Stimulated activated CD4-positive, alpha-beta T cell treated with anti-CD3 and anti-CD28 coated beads, Interleukin-4, amount 100 ng/mL, for 4 hours (primary cell): ENCODE measurements at places on chromosomes 16 and 17.
A peak's percentile ranks its signal among the peaks of the same experiment; 100 is the strongest.

GRCh38 chr17:3034578-3034920 lies 28.9 kb downstream of the OR1D5 start:
- DNase-seq = no peak

GRCh38 chr17:58337600-58338453 lies 9.2 kb upstream of the TSPOAP1 start:
- DNase-seq = peak; percentile 97

DNA sequence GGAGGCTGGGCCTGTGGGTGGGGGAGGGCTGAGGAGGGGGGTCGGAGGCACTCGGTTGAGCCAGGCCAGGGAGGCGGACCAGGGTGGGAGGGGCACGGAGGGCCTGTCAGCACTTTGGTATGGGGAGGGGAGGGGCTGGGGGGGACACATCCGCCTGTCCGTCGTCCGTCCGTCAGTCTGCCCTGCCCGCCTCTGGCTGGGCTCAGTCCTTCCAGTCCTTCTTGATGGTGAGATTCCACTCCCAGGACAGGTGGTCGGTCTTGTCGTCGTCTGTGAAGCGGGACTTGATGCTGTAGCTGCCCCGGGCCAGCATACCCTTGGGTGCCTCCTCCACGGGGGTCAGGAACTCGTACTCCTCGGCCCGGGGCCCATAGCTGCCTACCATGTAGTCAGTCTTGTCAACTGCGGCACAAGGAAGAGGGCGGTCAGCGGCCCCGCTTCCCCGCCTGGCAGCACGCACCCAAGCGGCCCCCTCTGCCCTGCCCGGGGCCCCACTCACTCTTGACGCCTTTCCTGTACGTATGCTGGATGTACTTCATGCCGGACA lies 2.4 kb downstream of the ARHGDIA start:
- DNase-seq = peak; percentile 23

DNA sequence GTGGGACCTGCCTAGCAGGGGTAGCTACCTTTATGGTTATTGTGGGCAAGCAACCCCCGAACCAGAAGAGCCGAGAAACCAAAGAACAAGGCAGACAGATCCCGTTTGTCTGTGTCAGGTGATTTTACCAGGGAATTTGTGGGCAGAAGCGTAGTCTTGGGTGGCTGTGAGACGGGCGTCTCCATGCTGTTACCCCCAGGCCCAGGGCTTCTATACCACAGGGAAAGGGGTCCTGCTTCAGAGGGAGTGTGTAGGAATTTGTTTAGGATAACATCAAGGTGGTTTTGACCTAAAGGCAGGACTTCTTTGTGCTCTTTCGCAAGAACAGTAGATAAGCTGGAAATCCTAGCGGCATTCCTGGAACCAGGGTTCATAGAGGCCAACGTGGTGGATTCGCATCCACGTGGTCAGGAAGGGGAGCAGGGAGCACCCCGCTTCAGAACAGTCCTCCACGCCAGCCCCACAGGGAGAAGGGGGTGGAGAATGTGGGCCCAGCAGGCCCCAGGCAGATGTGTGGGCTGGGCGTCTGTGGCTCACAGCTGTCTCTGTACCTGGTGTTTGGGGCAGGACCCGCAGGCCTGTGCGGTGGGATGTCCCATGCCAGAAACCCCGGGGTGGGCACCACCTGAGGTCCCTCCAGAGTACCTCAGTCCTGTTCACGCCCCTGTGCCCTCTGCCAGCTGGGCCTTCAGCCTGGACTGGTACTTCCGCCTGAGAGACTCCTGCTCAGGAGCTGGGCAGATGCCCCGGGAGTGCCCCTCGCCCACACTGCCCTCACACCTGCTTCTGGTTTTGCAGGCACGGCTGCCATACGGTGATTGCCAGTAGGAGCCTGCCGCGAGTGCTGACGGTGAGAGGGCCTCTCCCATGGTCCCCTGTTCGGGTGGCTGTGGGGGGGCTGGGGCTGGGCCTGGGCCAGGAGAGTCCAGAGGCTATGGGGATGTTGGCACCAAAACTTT lies 4.1 kb downstream of the DECR2 start:
- DNase-seq = no peak

DNA sequence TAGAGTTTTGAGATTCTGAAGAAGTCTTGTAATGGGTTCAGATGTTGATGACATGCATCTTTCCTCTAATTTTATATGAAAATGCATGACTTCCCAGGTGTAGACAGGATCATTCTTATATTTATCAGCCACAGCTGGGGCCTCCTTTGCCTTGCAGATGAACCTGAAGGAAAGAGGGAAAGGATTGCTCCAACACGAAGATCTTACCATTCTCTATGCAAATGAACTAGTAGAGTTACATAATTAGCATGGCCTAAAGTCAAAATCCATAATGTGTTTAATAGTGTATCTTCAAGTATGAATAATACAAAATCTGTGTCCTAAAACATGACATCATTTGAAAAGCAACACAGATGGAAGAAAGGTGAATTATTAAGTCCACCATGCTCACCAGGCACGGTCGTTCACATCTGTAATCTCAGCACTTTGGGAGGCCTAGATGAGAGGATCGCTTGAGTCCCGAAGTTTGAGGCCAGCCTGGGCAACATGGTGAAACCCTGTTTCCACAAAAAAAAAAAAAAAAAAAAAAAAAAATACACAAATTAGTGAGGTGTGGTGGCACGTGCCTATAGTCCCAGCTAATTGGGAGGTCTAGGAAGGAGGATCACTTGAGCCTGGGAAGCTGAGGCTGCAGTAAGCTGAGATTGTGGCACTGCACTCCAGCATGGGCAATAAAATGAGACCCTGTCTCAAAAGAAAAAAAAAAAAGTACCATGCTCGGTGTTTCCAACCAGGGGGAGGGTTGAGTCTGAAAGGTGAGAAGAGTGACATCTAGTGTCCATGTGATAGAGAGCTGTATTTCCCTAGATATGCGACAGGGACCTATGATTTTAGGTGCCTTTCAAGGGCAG lies 6.3 kb downstream of the VWA3A start:
- no peak for DNase-seq

DNA sequence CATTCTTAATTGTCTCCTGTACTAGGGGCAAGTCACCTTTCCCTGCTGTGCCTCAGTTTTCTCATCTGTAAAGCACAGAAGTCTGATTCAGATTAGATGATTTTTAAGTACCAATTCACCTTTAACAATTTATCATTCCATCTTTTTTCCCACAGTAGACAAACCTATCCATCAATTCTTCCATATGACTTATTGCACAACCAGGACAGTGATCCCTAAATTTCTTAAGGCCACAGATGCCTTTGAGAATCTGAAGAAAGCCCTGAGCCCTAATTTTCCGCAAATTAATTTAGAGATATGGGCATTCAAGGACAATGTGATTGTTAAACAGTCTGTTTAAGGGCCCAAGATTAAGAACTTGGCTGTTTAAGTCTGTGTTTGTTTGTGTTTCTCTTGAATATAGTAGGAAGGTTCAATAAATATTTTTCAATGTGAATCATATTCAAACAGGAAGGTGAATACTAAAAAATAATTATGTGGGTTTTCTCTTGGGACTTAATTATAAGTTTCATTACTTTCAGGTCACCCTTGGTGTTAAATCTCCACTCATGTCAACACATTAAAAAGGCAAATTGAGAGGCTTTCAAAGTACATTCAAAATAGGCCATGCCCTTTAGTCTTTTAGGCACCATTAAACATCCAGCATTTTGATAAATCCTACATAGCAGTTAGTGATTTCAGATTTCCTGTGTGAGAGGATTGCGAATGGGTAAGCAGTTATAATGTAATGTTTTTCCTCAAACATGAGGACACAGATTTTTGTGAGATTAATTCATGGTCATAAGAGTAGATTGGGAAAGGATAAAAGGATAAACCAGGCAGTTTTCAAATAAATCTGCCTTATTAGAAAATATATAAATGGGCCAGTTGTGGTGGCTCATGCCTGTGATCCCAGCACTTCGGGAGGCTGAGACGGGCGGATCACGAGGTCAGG lies 34.9 kb upstream of the MMD start:
- DNase-seq = no peak

DNA sequence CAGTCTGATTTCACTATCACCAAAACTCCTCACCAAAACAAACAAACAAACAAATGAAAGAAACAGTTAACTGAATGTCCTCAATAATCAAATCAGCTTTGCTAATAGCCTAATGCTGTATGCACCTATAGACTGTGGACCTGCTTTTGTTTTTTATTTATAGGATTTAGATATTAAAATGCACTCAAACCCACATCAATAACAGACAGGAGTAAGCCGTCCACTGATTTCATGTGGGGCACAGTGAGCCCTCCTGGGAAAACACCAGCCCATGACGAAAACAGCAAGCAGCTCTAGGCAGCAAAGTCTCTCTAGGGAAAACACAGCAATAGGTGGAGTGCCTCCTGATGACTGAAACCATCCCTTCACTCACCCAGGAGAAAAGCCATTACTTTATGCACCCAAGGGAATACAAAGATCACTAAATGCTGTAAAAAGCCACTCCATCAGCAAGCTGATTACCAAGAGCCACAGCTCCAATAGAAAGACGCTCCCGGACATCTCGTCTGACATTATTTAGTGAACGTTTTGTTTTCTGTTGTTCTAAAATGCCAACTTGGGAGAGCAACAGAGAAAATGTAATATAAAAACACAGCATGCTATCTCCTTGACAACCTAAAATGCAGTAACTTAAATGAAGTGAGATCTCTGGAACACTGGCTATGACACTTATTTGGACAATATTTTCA lies 47.8 kb downstream of the ANKFY1 start:
- no peak for DNase-seq

GRCh38 chr16:27241658-27242057 lies 26.9 kb downstream of the NSMCE1 start:
- DNase-seq = no peak

- peak; percentile 83 for DNase-seq
Measured at GRCh38 chr16:84672276-84673202, 24.2 kb downstream of the KLHL36 start.

GRCh38 chr17:10251212-10251948 lies 53.0 kb upstream of the GAS7 start:
- no peak for DNase-seq

- no peak for DNase-seq
Measured at GRCh38 chr16:7161891-7162290, 170.8 kb upstream of the RBFOX1 start.

DNA sequence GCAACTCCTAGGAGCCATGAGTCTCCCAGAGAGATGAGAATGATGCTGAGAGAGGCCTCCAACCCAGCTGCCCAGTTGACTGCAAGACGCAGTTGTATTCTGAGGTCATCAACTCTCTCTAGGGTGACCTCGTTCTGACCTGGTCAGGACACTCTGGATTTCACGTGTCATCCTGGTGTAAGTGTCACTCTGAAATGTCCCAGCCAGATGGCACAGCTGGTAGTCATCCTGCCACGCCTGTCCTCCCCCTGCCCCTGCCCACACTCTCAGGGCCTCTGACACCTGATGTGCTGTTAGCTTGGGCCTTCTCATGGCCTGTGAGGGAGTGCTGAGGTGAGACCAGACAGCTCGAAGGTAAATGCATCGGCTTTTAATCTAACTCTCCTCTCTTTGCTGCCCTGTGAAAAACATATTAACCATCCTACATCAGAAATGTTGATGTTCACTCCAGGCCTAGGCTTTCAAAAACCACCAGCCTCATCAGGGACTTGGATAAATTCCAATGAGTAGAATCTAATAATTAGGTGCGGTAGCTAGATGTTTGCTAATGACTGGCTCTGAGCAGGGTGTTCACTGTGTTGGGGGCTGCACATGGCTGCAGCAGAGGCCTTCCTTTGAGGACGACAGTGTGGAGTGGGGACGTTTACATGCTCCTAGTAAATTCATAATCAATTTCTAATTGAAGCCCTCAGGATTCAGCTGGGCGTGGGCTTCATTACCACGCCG lies 13.8 kb downstream of the MLYCD start:
- DNase-seq = no peak

DNA sequence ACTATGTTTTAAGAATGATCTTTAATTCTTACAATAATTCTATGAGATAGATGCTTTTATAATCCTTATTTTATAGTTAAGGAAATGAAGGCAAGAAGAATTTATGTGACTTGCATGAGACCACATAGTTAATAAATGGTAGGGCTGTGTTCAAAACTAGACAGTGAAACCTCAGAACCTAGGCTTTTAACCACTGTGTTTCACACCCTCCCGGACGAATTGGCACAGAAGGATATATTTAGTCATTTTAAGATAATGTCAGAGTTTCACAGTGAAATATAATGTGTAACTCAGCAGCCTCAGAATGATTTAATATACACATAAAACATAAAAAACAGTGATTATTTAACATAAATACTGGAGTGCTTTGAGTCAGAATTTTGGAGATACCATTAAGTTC lies 57.0 kb downstream of the NSRP1 start:
- no peak for DNase-seq

DNA sequence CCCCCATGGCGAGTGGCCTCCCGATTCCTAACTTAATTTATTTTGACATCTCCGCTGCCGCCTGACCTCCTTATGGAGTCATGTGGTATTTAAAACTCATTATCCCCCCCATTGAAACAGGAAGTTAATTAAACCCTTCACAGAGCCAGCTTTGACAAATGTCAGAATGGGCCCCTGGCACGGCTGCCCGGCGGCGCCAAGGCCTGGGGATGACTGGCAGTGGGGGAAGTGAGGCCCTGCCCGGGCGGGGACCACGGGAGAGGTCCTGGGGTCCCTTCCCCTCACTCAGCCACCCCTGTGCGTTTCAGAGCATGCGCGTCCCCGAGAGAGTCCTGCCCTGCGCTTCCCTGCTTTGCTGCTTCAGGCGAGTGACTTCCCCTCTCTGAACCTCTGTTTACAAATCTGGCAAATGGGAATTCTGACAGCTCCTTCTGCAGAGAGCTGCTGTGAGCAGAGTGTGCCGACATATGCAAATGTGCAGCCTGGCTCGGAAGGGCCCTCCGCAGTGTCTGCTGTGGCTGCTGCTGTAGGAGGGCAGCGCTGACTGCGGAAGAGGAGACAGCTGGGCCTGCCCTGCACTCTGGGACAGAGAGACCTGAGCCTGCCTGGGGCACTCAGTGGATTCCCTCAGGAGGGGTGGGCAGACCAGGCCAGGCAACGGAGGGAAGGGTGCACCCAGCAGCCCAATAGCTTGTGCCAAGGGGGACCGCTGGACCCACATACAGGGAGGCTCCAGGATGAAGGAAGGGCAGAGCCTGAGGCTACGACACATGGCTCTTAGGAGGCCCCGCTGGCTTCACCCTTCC lies 4.4 kb upstream of the ZFPM1 start:
- no peak for DNase-seq

DNA sequence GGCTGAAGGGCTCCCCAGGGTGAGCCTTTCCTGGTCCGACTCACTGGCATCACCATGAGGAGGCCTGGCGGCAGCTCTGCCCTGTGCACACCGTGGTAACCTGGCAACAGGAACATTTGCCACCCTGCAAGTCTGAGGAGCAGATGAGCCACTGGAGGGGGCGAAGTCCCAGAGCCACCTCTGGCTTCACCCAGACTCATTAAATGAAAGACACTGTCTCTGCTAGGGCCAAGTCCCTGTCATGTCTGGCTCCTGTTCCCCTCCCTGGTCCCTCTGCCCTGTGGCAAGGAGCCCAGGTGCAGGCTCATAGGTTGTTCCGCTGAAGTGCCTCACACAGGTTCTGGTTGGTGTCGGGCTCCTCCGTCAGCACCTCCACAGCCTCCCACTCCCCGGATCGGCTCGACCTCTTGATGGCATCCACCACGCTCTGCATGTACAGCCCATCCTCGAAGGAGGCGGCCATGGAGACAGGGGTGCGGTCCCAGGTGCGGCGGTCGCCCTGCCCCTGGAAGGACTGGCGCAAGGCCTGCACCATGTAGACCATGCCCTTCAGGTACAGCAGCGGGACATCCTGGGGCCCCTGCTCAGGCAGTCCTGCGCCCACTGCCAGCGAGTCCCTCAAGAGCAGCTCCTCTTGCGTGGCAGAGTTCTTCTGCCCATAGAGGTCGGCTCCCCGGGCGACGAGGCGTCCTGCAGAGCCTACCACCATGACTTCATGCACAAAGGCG lies 8.4 kb downstream of the C16orf86 start:
- DNase-seq = no peak
